Nucleus accumbens (tissue), 56 donors: ENCODE measurements at places on chromosomes 12 and 14.

GRCh38 chr12:116263844-116264243 is 13.6 kb downstream of the MED13L start:
- DNase-seq: no peak

- DNase-seq: no peak
Observed at GRCh38 chr12:67352682-67353081, 83.5 kb downstream of the CAND1 start.

DNA sequence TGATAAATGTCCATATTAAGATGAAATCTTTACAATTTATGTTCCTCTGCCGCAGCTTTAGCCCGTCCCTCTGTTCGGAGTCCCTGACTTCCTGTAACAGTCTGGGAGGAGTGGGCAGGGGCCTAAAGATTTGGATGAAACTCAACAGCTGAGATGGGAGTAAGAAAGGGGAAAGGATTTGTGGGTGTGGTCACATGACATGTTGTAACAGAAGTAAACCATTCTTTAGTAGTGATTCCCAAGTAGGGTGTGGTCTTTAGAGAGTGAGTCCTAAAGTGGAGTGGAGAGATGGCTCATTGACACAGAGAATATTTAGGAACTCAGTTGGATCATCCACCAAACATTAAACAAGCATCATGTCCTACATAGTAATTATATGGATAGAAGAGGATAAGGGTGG is 12.9 kb downstream of the TMEM117 start:
- DNase-seq: no peak

GRCh38 chr14:96089401-96089800 is 50.2 kb downstream of the C14orf132 start:
- DNase-seq: no peak

DNA sequence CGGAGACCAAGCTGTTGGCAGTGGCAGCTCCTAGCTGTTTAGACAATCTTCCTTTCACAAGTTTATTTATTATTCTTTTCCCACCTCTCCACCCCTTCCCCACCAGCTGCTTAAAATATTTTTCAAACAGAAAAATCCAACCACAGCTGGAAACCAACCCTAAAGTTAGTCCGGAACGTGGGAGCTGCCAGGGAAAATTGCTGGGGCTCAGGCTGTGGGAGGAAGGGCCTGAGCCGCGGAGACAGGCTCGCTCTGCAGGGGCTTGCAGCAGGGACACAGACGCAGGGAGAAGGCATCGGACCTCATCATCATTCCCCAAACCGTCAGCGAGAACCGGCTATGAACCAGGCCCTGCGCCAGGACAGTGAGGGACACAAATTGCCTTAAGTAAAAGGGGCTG is 16.1 kb upstream of the TMEM106C start:
- DNase-seq: no peak

- DNase-seq: no peak
Observed at GRCh38 chr14:68977718-68978171, 1.4 kb downstream of the ACTN1 start.

DNA sequence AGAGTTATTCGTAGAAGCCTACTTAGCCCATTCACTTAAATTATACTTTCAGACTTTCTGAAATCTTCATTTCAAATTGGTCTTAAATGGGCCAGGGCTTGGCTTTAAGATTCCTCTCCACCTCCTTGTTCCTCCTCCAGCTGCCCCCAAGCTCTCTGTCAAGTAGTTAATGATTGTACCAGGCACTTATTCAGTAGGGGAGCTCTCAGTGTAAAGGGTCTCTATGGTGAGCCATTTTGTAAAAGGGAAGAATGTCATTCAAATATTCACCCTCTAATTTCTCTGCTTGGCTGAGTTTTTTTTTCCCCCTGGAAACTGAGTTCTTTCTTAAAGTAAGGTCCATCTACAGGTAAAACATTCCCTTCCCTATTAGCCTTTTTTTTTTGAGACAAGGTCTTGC is 96.6 kb downstream of the SUDS3 start:
- DNase-seq: no peak

- no peak for DNase-seq
Observed at GRCh38 chr14:77844802-77845201, 44.9 kb downstream of the ADCK1 start.
